Ureter (tissue), 1 donor: ENCODE measurements at places on chromosomes 1 and 21. TPM values are rescaled to one million over a fixed set of nuclear protein-coding genes. Genes with fewer than 3 reads are reported as not detected.

CPT2 gene
- 28.6 TPM for total RNA-seq

DNA sequence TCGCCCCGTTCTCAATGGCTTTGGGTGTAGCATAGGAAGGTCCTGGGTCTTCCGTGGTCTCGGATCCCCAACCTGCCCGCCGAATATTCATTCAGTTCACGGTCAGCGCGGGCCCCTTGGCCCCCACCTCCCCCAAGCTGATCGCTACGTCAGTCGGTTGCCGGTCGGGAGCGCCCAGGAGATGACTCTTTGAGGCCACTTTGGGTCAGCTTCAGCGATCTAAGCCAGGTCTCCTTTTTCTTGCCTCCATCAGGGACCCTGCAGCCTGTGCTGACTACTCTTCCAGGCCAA lies 12.8 kb downstream of the HLX start:
- DNase-seq, result no peak

DNA sequence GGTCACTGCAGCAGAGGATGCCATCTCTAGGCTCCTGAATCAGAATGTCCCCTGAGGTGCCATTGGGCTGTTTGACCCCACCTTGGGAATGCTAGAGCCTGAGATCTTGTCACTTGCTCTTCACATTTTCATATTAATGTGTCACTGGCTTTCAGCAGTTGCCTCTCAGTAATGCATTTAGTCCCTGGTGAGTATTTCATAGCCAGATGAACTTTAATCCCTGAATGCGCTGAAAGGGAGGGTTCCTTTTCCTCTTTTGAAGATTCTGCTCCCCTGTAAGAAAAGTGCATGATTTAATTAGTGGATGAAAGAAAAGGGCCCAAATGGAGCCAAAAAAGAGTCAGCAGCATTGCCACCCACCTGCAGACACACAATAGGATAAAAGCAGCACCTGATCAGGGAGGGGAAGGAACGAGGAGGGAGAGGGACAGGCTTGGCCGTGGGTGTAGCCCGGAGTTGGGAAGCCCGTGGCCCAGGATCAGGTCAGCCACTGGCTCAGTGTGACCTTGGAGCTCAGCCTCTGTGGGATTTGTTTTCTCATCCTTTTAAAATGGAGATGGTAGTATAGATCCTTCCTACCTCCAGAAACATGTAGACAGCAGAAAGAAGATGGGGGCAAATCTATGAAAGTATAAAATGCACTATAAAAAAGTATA lies 31.1 kb downstream of the ROR1 start:
- DNase-seq, result no peak

SLC9C2 gene
- total RNA-seq, result not detected

FCRL1 gene
- 0.21 TPM for total RNA-seq

DNA sequence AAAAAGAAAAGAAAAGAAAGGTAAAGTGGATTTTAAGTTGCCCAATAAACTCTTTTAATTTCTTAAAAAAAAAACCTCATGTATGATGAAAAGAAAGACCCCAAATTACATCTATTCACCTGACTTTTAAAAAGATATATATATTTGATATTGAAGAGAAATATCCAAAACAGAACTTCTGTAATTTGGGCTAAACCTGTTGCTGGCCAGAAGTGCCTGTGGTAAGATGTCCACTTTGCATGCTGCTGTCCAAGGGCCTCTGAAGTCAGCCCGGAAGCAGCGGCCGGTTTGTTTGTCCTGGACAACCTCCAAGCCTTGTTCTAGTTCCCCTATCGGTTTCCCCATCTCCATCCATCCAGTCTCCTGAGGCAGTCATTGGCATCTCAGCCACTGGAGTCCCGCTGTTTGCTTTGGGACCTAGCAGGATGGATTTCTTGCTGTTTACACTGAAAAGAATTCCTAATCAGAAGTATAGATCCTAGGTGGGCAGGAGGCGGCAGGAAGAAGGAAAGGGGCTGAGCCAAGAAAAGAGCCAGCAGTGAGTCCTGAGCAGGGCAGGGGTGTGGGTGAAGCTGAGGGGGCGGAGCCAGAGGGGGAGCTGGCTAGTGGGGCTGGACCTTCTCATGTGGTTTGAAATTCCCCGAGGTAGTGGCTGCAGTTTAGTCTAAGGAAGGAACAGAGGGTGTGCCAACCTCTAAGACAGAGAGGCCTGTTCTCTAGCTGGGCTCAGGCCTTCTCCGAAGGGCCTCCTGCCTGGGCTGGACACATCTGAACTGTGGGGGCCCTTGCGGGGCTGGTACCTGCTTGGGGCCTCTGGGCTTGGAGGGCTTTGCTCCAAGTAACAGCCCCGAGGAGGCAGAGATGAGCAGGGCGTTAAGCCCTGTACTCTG lies 3.3 kb downstream of the NCMAP start:
- peak; percentile 67 for DNase-seq

- no peak for DNase-seq
These were observed 30.5 kb downstream of the NTNG1 start for GRCh38 chr1:107171333-107171732.

- no peak for DNase-seq
These were observed 107.3 kb upstream of the HNRNPU start for GRCh38 chr1:244971552-244972216.

- no peak for DNase-seq
These were observed 9.1 kb downstream of the CFAP410 start for GRCh38 chr21:44329971-44330681.

- DNase-seq, result peak; percentile 47
These were observed 1.1 kb downstream of the TOR1AIP1 start for GRCh38 chr1:179883040-179883744.

ZFP69 gene
- total RNA-seq, result 5.8 TPM

LRRC71 gene
- not detected for total RNA-seq

DNA sequence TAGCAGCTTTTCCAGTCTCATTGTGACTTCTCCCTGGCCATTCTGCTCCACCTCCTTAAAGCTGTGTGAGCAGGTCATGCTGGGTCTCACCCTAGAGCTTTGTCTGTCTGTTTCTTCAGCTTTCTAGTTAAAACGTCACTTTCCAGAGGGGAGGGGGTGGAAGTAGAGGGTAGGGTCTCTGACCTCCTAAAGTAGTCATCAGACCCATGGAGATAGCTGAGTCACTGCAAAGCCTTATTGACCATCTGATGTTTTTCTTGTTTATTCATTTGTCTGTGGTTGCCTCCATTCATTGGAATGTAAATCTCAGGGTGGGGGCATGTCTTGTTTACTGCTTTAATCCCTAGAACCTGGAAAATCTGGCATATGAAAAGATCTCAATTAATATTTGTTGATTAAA lies 52.7 kb downstream of the ELF3 start:
- no peak for DNase-seq

RNASEL gene
- 15.0 TPM for total RNA-seq

DNA sequence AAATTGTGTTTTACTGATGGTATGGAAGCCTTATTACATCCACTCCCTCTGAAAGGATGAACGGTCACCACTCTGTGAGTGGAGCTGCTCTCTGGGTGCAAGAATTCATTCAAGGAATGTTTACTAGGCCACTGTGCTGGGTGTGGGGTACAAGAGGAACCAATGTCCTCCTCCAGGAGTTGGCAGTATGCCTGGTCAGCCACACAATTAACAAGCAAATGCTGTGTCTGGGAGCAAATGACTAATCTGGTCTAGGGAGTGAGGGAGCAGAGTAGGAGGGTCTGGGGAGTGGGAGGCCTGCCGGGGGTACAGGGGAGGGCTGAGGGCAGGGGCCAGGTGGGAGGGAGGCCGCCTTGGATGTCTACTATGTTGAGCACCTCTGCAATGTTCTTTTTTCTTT lies 27.2 kb upstream of the TDRD10 start:
- no peak for DNase-seq

DNA sequence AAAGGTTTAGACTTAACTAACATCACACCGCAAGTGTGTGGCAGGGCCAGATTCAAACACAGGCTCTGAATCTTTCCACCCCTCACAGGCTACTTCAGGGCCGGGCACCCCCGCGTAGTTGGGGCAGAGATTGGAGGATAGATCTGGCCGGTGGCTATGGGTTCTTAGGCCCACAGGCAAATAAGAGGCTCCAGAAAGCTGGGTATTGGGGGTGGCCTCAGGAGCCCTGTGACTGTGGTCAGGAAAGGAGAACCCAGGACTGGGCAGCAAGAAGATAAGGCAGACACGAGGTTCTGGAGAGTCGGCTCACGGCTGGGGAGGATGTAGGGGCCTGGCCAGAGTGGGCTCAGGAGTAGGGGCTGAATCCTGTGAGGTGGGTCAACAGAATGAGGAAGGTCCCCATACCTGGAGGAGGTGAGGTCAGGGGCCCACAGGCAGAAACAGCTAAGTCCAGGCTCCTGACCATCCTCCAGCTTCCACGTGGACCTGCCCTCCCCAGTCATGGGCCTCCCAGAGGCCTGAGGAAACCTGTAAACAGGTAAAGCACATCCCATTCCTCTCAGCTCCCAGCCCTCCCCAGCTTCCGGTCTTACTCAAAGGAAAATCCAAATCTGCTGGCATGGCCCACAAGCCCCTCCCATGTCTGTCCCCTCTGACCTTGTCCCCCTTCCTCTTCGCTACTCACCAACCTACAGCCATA lies 306.2 kb downstream of the MATN1 start:
- peak; percentile 39 for DNase-seq

OR2M3 gene
- not detected for total RNA-seq

ETNK2 gene
- total RNA-seq, result 13.5 TPM

DNA sequence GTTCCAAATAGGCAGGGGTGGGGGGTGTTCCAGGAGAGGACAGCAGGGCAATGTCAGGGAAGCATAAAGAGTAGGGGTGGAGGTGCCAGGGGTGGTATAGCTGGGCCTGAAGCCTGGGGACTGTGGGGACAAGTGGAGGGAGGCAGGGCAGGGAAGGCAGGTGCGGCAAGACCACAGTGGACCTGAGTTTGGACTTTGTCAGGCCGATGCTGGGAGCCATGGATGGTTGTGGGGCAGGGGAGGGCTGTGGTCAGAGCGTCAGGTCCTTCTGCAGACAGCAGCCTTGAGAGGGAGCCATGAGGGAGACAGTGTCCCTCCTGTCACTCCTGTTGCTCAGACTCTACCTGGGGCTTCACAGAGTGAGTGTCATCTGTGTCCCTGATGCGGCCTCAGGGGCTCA lies 320.3 kb downstream of the PTPRU start:
- no peak for DNase-seq

C2CD4D gene
- total RNA-seq, result 1.4 TPM

DNA sequence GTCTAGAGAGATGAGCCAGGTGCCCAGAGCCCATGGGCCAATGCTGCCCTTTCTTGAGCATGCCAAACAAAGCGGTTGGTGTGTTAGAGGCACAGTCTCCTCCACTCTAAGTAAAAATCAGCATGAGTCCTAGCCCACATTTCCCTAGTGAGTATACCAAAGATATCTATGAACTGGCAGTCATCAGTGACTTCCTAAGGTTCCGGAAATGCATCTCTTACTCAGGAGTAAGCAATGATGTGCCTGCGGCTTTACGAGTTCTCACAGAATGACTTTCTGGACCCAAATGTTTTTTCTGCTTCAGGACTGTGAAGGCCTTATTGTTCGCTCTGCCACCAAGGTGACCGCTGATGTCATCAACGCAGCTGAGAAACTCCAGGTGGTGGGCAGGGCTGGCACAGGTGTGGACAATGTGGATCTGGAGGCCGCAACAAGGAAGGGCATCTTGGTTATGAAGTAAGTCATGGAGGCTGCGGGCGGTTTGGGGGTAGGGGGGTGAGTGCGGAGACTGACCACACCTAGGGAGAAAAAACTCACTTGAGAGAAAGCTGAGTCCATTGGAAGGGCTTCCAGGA lies 9.2 kb downstream of the PHGDH start:
- DNase-seq, result no peak

DNA sequence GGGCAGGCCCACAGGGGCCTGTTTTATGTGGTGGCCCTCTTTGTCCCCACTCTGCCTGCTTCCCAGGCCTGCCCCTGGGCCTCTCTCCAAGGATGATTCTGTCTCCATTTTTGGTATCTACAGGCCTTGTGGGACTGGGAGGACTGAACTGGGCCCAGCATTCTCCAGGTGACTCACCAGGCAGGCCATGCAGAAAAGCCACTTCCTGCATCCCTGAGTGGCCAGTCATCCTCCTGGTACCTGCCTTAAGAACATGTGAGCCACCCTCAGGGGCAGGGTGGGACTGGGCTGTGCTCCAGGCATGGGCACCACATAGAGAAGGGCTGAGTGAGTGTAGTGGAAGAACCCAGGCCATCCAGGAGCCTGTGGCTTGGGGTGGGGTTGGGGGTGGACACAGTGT lies 20.0 kb upstream of the BCAR3 start:
- DNase-seq, result peak; percentile 71

C1orf94 gene
- not detected for total RNA-seq

C1orf216 gene
- 5.4 TPM for total RNA-seq

DNA sequence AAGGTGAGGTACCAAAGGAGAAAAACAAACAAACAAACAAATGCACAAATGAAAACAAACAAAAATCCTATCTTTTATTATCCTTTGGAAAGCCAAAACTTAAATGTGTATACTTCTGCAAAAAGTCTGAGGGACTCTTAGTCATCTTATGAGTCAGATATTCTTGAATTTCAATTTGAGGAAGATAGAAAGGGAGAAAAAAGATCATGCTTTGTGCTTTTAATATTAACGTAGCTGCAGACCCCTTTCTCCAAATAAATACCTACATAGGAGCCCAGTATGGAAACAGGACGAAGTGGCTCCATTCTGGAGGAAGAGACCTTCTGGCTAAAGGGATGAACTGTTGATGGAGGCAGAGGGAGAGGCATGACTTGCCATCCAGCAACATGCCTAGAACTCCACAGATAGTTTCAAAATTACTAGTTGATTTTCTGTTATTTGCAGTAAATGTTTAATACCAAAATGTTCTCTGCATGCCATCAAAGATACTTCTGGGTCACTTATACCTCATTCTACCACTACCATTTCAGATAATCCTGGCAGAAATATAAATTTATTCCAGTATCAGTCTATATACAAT lies 25.4 kb downstream of the NUP210L start:
- DNase-seq, result no peak

DNA sequence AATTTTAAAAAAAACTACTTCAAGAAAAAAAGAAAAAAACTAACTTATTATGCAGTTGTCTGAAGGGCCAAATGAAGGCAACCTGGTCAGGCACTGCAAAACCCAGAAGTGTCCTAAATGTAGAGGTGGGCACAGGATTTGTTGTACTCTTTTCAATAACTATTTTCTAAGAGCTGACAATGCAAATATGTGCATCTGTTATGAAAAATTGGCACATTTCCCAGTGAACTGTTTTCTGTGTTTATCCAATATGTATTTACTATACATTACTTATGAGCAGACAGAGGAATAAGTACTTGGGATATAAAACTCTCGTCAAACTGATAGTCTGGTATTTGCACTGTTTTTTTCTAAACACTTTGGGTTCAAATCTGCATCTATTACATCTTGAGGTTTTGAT lies 188.0 kb upstream of the C21orf91 start:
- DNase-seq, result no peak

GRCh38 chr1:96361271-96361856 lies 360.2 kb upstream of the PTBP2 start:
- no peak for DNase-seq

DNA sequence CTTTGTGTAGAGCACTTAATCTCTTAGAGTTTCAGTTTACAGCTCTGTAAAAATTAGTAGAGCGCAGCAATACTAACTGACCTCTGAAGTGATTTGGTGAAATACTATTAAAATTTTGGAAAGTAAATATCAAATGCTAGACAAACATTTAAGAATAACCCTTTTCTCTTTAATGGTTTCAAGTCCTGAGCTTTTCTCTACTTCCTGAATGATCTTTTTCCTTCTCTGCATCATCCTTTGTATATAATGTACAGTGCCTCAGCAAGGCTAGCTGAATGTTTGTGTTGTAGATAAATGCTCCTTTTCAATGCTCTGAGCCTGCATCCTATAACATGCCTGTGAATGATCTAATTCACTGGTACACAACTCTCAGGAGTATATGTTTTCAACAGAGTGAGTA lies 272.9 kb downstream of the ADGRL2 start:
- no peak for DNase-seq

DDAH1 gene
- 51.2 TPM for total RNA-seq
